HEK293T (cell line): ENCODE measurements at places on chromosomes 16 and 17.

DNA sequence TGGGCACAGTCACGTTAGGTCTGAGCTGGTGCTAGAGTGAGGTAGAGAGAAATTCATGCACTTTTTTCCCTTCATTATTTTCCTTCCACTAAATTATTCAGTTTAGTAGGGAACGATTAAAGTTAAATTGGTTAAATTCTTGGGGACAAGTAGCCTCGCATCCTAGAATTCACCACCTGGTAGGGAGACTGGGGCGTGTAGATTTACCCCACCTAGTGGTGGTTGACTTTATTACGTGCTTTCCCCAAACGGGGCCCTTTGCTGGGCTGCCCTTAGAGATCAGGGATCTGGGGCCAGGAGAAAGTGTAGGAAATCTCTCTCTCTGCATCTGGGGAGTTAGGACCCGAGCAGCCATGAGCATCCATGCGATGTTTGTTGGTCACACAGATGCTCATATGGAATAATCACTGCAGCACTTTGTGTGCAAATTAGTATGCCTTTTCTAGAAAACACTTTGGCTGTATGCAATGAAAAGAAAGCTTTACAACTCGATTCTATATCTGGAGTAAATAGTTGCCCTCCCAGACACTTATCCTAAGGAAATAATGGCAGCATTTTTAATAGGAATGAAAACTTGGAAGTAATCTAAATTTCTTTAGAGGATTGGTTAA is 107.0 kb downstream of the PLCG2 start:
- peak; percentile 71 for DNase-seq

- no peak for DNase-seq
Observed at GRCh38 chr16:49588026-49588425, 214.4 kb downstream of the C16orf78 start.

DNA sequence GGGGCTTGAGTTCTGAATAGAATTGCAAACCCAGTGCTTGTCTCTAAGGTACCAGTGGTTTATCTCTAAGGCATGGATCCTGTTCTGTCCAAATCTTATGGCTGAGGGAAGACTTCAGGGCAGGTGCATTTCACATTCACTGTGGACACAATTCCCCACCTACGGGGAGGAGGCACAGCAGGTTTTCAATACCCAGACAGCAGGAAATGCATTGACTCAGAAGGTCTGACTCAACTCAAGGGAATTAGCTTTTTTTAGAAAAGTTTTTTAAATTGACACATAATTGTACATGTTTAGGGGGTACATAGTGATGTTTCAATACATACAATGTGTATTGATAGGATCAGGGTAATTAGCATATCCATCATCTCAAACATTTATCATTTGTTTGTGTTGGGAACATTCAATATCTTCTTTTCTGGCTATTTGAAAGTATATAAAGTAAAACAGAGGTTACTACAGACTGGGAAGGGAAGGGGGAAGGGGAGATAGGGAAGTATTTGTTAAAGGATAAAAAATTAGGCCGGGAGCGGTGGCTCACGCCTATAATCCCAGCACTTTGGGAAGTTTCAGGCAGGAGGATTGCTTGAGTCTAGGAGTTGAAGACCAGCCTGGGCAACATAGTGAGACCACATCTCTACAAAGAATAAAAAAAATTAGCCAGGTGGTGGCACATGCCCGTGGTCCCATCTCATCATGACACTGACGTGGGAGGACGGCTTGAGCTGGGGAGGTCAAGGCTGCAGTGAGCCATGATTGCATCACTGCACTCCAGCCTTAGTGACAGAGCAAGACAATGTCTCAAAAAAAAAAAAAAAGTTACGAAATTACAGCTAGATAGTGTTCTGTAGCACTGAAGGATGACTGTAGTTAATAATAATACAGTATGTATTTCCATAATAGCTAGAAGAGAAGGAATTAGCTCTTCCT is 54.9 kb downstream of the RGS9 start:
- DNase-seq, result no peak

- DNase-seq, result peak; percentile 81
Observed at GRCh38 chr16:30953511-30954124, 3.9 kb upstream of the SETD1A start.

DNA sequence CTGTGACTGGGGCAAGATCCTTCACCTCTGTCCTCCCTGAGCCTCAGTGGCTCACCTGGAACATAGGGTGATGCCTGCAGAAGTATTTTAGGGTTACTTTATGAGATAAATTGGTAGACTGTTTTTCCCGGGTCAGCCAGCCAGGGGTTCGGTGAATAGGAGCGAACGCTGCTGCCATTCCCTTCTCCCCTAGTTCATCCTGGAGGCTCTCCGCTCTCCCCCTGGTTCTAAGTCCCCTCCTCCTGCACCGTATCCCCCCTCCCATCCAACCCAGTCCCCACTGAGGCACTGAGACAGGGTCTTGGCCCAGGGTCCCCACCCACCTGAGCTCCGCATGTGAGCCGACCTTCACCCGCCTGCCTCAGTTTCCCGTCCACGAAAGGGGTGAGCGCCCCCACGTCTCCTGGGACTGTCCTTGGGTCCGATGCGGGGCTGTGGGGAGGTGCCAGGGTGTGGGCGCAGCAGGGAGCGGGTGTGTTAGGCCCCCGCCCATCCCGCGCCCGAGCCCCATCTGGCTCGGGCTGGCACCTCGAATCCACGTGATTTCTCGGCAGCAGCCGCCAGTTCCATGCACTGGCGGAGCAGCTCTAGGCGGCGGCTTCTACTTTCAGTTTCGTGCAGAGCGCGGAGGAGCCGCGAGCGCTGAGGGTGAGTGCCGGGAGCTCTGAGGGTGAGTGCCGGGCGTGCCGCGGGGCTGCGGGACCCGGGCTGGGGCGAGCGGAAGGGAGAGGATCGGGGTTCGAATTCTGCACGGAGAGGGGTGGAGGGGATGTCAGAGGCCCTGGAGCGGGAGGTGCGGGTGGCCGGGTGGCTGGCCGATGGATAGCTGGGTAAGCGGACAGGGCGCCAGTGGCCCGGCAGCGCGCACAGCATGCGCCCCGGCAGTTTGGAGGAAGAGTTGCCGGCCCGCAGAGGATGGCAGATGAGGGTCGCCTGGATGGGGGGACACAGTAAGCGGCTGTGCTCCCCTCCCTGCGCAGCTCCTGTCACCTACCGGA is at the start of gene NLRC5:
NLRC5 (plus strand) TSS at position 610 of the 998 bp plus-strand sequence. CDS start 31,156 bp downstream, outside the sequence.
- peak; percentile 71 for DNase-seq

DNA sequence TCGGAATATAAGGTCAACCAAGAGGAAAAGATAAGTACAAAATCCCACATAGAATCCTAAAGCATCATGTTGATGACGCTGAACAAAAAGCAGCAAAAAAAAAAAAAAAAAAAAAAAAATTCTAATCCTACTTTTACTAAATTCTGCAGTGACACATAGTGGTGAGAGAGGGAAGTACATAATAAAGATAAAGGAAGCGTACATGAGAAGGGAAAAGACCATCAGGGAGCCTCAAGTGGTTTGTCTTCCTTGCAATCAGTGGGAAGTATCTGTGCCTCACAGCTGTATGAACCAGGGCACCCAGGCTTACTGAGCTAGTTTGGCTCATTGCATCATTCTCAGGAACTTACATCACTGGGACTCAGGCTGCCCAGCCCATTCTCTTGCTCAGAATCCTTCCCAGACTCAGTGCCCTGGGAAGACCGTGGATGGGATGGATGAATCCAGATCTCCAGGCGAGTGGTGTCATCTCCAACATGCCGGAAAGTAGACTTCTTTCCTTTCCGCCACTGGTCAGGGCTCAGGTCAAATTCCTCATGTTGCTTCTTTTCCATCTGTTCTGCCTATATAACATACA is 21.2 kb downstream of the SMG6 start:
- peak; percentile 46 for DNase-seq

GRCh38 chr16:81673432-81673831 is 105.7 kb upstream of the PLCG2 start:
- no peak for DNase-seq

DNA sequence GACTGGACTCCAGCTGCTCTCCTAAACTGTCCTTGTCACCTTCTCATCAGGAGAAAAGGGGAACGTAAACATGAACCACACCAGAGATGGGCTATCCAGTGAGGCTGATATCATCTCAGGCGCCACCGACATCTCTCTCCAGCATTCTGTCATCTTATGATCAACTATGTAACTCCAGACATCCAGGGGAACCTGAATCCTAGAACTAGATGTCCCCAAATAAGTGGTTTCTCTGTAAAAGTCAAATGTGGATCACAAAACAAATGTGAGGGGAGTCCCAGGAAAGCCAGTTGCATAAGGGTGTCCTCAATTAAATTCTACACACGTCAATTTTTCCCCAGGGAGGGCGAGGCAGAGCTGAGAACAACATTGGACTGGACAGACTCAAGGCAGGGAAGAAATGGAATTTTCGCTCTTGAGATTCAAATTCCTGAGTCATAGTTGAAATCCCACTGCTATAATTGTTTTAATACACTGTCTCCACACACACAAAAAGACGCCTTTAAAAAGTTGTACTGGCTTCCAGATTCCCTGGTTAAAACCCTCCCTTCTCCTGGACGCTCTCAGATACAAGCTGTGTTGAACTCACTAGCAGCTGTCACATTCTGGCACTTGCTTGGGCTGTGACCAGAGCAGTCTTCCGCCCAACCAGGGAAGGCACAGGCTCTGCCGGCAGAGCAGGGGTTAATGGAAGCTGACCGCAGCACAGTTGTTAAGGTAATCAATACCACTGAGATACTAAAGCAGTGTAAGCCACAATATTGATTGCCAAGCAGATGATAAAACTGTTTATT is 62.6 kb downstream of the ZFHX3 start:
- DNase-seq, result no peak

DNA sequence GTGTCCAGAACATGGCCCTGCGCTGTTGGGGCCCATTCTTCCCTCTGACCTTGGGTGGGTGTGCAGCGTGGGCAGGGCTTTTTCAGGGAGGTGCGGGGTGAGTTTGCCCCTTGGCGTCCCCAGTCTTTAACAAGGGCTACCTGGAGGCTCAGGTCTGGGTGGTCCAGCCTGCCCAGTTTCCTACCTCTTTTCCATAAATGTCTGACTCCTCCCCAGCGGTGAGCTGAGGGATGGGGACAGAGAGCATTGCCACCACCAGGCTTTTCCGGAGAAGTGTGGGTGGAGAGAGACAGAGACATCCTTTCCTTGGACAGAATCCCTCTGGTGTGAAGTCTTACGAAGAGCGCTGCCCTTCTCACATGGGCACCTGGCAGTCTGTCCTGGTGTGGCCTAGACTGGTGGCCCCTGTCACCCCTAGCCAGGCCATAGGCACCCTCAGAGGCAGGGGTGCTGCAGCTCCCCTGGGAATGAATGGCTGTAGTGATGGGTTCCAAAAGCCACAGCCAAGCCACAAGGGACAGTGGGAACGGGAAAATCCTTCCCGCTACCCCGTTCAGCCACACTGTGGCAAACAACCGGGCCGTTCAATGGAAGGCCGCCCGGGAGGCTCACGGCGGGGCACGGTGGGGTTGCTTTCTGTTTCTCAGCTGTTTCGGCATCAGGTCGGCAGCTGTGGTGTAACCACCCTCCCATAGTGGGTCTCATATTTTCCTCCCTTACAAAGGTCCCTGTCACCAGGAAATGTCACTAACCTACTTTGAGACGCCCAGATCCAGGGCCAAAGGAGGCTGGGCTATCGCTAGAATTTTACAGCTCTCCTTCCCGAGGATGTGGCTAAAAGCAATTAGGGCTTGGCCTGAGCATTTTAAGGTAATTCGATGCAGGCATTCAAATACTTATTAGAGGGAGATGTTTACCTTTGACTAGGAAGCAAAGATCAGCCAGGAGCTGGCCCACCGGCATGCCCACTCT is 61.9 kb upstream of the GSE1 start:
- no peak for DNase-seq

GRCh38 chr17:69858460-69858859 is 216.6 kb upstream of the KCNJ16 start:
- DNase-seq, result no peak

GRCh38 chr17:42554250-42555121 is 1.8 kb downstream of the HSD17B1 start:
- peak; percentile 86 for DNase-seq

DNA sequence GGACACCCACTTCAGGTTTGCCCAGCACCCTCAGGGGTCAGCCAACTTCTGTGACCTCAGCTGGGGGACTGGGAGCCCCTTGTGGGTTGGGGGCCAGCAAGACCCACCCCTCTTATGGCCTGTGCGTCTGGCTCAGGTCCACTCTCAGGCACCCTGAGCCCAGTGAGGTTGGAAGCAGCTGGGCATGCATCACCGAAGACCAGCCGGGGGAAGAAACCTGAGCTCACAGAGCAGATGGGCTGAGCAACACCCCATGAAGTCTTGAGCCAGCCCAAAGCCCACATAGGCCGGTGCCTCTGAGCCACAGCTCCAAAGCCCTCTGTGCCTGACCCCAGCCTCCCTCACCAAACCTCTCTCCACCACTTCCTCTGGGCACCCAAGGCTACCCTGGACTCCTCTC is 166.7 kb downstream of the RBFOX3 start:
- DNase-seq, result no peak

- no peak for DNase-seq
Observed at GRCh38 chr17:41959030-41959335, 7.6 kb upstream of the CNP start.

- DNase-seq, result no peak
Observed at GRCh38 chr16:54652201-54652770, 278.4 kb upstream of the IRX5 start.

DNA sequence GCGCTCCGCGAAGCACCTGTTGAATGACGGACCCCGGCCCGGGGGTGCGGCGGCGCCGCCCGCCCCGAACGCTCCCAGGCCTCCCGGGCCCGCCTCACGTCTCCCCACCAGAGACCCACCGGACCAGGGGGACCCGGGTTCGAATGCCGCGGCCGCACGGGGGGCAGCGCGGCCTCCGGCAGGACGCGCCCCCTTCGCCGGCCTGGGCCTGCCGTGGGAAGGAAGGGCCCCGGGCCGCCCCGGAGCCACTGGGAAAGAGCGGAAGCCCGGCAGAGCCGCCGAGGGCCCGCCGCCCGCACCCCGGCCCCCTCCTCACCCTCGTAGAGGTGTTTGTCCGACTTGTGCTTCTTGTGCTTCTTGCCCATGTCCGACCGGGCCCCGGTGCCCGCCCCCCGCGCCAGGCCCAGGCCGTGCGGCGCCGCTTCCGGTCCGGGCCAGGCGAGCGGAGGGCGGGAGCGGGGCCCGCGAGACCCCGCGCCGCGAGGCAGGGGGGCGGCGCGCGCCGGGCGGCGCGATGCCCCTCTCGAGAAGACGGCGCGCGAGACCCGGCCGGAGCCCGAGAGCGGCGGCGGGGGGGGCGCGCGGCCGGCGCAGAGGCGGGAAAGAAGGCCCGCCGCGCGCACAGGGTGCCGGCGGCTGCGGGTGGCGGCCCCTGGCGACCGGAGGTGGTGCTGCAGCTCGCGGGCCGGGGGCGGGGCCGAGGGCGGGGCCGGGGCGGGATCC is at the start of gene BRD7:
BRD7 (minus strand) TSS at position 579 of the 723 bp plus-strand sequence; CDS start at position 365, 214 bp downstream.
- peak; percentile 91 for DNase-seq

GRCh38 chr16:67506468-67506867 is 22.2 kb upstream of the RIPOR1 start:
- no peak for DNase-seq

DNA sequence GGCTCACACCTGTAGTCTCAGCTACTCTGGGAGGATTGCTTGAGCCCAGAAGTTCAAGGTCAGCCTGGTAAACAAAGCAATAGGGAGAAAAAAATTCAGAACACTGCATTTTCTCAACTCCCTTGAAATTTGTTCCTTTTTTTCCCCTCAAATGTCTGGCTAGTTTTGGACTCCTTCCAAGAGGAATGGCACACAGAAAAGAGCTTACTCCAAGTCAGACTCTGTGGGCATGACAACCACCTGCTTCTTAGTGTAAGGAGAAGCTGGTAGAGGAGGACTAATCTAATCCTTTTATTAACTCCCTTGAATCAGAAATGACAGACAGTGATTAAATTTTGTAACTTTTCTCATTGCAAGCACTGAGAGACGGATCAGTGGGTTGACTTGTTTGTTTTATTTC is 27.9 kb upstream of the HYDIN start:
- DNase-seq, result no peak

GRCh38 chr17:62098623-62099231 is 33.6 kb upstream of the MED13 start:
- DNase-seq, result no peak

GRCh38 chr16:2467528-2468232 is 3.4 kb upstream of the NTN3 start:
- peak; percentile 56 for DNase-seq
